ENCODE measurements at places on chromosomes 7 and 10.

DNA sequence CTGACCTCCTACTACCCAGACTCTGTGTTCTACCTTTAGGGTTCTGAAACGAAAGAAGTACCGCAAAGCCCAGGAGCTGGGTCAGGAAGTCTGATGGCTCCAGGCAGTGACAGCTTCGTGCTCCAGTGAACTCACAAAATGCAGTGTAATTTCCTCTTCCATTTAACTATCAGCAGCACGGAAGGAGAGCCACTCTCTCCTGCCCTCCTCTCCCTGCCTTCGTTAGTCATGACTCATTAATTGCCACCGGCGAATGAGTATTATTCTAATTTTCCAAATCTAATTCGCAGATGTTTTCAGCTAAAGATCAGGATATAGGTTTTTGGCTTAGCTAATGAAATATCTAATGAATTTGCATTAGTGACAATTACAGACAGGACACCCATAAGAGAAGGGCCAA lies 1262.0 kb downstream of the TYW1 start:
- DNase-seq: no peak

GRCh38 chr7:107874605-107875446 lies 16.2 kb upstream of the DLD start:
- peak; percentile 72 for DNase-seq

- peak; percentile 72 for DNase-seq
Observed at GRCh38 chr7:157299613-157300368, 37.0 kb upstream of the DNAJB6 start.

DNA sequence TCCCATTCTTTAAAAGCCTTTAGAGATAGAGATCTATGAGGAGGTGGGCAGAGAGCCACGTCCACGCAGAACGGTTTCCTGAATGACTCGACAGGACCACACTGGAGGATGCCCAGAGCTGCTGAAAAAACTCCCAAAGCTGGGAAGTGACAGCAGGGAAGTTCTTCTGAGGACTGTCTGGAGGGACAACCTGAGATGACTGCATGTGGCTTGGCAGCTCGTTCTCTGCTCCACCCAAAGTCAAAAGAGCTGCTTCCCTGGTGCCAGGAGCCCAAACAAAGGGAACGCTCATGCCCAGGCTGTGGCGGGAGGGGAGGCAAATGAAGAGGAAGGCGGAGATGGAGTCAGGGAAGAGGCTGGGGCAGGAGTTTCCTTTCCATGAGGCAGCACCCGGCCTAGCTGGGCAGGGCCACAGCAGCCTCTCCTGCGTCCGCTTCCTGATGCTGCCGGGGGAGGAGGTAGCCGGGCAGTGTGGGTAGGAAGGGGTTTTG lies 95.4 kb downstream of the CCDC3 start:
- no peak for DNase-seq

DNA sequence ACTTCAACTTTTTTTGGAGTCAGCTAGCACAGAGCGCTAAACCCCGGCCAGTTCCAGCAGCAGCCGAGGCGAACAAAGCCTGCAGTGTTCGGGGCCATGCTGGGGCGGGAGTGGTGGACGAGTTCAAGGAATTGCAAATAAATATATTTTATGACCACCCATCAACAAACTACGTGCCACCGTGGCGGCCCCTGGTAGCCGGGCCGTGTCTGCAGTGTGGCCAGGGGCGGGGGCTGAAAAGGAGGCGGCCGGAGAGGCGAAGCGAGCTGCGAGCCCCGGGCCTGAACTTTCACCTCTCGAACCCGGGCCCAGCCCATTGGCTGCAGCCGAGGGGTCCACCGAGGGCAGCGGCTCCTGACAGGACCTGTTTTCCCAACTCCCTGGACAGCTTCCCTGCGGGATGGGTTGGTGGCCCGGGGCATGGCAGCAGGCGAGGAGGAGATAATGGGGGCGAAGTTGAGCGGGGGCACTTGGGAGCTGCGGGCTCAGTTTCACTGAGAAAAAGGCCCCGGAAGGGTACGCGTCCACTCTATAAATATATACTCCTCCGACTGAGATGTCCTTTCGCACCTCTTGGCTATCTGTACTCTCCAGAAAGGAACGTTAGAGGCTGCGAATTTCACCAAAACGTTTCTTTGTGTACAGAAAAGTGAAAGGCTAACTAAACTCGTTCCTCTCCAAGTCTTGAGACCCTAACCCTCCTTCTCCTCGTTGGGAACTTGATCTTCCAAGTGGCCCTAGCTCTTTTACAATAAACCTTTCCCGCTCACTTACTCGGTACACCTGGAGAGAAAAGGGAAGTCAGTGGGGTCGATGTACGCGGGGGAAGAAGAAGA lies 164.6 kb upstream of the PPP1R3A start:
- no peak for DNase-seq

DNA sequence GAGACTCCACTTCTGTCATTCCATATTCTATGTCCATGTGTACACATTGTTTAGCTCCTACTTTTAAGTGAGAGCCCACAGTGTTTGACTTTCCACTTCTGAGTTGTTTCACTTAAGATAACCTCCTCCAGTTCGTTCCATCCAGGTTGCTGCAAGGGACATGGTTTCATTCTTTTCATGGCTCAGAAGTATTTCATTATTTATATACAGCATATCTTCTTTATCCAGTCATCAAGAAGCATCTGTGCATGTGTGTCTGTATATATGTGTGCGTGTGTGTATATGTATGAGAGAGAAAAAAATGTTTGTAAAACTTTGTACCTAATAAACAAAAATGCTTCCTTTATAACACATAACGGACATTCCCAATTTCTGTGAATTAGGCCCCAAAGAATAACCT lies 6.2 kb downstream of the SEC61A2 start:
- DNase-seq: no peak

DNA sequence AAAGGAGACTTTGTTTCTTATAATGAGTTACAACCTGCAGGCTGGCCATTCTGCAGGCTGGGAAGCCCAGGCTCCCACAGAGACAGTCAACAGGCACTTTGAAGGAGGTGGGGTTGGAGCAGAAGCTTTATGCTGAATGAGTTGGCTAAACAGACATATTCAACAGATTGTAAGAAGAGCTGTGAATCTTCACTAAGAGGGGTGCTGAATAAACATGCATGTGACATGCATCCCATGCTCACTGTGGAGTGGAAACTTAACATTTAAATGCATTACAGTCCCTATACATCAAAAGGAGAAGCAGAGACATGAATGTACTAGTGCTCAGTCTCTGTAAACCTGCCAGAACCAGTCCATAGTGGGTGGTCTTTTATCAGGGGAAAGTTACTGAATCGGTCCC lies 1.4 kb upstream of the CFAP69 start:
- no peak for DNase-seq

DNA sequence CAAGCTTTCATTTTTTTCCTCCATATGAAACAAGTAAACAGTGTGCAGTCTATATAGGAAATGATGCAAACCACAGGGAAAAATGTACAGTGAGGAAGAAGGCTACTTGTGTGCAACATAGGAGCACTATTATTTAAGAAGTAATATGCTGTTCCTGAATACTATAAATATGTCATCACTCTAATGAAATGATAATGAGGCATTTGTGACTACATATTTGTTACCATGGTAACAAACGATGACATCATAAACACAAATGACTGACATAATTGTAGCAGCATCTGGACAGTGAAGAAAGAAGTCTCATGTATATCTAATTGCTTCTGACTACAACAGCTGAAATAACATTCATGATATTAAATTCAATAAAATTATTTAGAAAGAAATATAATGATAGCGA lies 164.8 kb downstream of the C7orf25 start:
- no peak for DNase-seq

DNA sequence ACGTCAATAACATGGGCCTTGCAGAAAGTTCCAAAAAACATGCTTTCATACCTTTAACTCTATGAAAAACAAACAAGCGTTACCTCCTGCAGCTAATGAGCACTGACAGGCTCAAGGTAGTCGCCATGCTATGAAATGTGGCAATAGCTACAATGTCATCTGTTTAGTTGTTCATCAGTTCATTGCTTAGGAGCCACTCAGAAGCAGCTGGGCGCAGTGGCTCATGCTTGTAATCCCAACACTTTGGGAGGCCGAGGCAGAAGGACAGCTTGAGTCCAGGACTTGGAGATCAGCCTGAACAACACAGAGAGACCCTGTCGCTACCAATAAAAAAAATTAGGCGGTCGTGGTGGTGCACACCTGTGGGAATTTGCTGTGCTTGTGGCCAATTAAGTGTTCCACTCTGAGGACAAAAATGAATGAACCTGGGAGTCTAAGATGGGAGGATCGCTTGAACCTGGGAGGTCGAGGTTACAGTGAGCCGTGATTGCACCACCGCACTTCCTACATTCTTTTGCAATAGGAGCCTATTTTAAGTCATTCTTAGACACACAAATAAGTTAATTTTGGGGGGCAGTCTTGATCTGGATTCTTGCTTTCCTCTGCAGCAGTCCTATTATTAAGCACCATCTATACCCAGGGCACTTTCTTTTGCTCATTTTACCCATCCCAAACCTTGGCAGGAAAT lies 276.2 kb upstream of the KLF14 start:
- DNase-seq: no peak

DNA sequence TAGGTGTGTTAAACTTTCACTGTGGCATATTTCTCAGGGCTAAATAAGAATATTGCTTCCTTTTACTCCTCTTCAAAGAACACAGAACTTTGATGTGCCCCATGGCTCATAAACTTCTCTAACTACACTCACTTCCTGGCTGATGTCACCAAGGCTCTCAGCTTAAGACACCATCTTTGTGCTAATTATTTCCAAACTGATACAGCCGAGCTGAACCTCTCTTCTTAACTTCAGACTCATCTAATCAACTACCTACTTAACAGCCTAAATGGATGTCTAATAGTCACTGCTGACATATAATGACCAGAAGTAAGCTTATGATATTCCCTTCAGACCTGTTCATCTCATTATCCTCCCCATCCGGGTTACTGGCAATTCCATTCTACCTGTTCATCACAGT lies 3.6 kb downstream of the C10orf67 start:
- peak; percentile 45 for DNase-seq

DNA sequence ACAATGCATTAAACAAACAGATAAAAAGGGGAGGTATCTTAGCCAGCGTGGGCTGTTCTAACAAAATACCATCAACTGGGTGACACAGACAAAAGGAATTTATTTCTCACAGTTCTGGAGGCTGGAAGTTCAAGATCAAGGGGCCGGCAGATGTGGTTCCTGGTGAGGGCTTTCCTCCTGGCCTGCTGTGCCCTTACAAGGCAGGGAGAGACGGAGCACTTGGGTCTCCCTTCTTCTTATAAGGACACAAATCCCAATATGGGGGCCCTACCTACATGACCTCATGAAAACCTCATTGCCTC lies 281.6 kb upstream of the KLF14 start:
- no peak for DNase-seq

GRCh38 chr7:145082366-145083161 lies 246.7 kb upstream of the TPK1 start:
- no peak for DNase-seq

DNA sequence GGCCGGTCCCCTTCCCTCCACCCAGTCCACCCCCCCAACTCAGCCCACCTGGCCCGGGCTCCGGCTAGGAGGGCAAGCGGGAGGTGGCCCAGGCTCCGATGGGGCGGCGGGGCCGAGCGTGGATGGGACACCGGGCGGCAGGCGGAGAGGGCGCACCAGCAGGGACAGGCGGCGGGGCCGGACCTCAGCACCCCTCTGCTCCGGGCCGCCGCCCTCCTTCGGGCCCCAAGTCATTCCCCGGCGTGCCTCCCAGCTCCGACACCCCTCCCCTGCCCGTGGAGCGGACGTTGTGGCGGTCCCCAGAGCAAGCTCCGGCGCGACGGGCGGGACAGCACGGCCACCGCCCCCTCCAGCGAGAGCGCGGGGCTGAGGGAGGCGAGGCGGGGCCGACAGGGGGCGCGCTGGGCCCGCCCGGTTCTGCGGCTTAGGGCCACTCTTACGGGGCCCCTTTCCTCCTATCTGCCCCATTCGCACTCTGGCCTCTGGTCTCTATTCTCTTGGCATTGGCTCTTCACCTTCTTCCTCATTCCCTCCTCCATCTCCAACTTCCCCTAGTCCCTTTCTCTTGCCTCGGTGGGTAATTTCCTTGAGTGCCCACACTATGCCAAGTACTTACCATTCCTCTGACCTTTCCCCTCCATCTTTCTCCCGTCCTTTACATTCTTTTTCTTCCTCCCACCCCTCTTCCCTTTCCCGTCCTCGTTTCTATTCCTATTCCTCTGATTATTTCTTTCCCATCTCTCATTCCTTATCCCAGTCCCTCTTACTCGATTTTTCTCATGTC lies 701 bp upstream of the GBX1 start:
- peak; percentile 44 for DNase-seq

GRCh38 chr7:55305135-55305534 lies 60.0 kb upstream of the LANCL2 start:
- DNase-seq: no peak

- DNase-seq: no peak
Observed at GRCh38 chr10:1615186-1615954, 122.0 kb downstream of the ADARB2 start.

DNA sequence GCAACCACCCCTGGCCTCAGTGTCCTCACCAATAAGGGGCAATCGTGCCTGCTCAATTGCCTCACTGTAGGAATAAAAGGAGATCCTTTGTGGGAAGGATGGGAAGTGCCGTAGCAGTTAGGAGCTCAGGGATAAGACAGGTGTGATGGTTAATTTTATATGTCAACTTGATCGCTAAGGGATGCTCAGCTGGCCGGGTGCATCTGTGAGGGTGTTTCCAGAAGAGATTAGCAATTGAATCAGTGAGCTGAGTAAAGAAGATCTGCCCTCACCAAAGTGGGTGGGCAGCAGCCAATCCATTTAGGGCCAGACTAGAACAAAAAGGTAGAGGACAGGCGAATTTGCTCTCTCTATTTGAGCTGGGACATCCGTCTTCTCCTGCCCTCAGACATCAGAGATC lies 46.3 kb downstream of the BUB3 start:
- DNase-seq: no peak

GRCh38 chr10:78475437-78475836 lies 441.8 kb downstream of the RPS24 start:
- no peak for DNase-seq

DNA sequence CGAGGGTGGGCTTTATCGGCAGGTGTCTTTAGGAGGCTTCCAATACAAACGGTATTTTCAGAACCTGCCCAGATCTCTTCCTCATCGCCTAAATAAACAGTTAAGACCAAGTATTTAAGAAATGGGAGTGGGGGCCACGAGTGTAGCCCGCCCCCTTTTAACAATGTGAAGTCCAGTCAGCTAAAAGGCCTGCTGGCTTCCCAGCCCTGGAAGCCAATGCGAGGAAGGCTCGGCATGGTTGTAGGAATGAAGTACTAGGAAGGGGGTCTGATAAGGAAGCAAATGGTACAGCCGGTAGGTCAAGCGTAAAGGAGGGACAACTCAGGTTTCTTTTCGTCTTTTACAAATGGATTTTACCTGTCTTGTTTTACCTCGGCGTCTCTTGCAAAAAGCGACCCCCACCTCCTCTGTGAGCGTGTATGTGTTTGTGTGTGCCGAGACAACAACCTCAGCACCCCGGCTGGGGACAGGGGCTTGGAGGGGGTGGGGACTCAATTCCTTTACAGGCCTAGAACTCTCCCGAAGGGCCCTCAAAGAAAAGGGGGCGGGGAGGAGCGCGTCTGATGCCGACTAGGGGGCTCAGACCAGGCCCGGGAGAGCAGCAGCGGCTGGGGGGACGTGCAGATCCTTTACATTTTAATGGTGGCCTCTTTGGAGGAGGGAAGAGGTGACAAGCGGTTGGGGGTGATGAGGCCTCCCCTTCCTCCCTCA lies 147.6 kb downstream of the GPR85 start:
- peak; percentile 33 for DNase-seq

GRCh38 chr7:43747328-43748105 lies 11.0 kb upstream of the BLVRA start:
- no peak for DNase-seq

GRCh38 chr10:78991187-78991586 lies 77.6 kb upstream of the ZMIZ1 start:
- no peak for DNase-seq
